ENCODE measurements at places on chromosomes 12 and 14.

DNA sequence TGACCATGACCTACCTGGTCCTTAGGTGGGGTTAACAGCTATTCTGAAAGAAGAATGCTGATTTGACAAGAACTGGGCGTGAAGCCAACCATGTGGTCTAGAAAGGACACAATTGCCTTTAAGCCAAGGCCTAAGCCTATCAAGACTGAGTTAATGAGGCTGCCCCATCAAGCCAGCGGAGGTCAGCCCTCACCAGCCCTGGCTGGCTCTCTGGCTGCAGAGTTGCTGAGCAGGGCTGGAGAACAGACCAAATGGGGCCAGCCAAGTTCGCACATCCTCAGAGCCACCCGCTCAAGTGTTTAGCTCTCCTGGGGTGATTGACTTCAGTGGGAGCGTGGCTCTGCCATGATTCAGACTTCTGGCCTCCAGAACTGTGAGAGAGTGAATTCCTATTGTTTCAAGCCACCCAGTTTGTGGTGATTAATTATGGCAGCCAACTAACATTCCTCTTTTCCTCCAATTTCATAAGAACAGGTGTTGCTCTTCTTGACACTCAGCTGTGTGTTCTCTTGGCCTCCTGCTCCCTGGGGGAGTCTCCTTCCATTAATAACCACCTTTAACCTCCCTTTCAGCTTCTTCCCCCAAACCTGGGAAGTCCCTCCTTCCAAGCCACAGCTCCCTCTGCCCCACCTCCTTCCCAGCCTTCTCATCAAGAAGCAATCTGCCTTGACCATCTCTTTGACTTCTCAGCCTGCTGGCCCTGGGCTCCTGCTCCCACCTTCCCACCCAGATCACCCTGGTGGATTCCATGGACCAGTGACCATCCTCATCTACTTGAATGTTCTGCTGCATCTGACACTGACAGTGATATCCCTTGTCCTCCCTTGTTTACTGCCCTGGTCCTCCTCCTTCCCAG is 5.3 kb upstream of the SERPINA5 start:
- no peak for DNase-seq

GRCh38 chr12:913919-914698 is 35.4 kb downstream of the RAD52 start:
- DNase-seq: no peak

GRCh38 chr14:92539875-92540274 is 26.3 kb downstream of the RIN3 start:
- no peak for DNase-seq

DNA sequence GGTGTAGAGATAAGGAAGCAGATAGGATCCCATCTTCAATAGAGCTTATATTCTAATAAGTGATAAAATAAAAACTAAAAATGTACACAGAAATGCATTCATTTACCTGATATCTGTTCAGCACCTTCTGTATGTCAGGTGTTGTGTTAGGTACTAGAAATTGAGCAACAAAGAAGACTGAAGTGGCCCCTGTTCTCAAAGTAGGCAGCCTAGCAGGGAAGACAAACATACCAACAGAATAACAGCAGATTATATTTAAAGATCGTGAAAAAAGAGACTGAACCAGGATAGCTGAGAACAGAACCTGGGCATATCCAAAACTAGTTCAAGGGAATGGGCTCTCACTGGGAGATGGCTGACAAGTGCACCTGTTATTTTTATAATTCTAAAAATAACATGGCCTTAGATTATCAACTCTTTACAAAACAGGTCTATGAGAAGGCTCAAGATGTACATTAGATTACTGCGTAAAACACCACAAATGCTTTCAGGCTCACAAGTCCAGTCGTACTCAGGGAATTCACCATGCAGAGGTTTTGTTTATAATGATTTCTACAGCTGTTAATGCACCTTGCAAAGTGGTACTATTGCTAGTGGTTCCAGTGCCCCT is 16.4 kb downstream of the ANO6 start:
- DNase-seq: no peak

Measured in stimulated activated CD4-positive, alpha-beta T cell treated with anti-CD3 and anti-CD28 coated beads, Interleukin-4, amount 100 ng/mL, for 4 hours (primary cell).